NCI-H1092 treated with DMSO at 0.1 percent for 48 hours (cell line): ENCODE measurements at places on chromosomes 2 and 18.

DNA sequence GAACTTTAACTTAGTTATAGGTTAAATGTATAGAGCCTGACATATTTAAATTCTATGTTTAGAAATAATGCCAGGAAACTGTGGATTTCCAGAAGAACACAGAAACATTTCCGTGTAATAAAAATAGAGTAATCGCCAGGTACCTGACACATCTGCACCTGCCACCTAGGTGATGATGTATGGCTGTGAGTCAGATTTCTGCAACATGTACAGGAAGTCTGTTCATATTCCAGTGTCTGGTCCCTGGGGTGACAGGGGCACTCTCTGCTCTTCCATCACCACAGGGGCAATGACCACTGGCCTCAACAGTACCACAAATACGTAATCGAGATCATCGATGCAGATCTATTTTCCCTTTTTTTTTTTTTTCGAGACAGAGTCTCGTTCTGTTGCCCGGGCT lies 101.1 kb upstream of the LPIN2 start:
- DNase-seq = no peak

- peak; percentile 69 for DNase-seq
Measured at GRCh38 chr2:229715895-229716507, 1.6 kb upstream of the DNER start.

DNA sequence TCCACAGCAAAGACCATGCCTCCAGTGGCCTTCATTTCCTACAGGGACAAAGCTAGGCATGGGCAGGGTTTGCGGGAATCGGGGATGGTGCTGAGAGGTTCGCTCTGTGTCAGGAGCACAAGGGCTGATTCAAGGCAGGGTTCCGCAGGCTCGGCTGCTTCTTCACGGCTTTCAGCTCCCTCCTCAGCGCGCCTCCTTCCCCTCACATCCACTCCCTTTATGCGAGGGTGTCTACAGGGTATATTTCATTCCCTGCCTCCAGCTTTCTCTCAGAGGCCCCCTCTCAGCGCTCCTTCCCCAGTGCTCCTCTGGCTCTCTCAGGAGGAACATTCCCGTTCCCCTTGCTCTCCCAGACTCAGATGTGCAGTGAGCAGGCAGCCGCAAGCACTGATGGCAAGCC lies 78.7 kb upstream of the ASB18 start:
- DNase-seq = no peak

GRCh38 chr2:7974936-7975335 lies 706.9 kb upstream of the ID2 start:
- DNase-seq = no peak

GRCh38 chr18:67995769-67996168 lies 479.2 kb upstream of the DSEL start:
- DNase-seq = no peak

DNA sequence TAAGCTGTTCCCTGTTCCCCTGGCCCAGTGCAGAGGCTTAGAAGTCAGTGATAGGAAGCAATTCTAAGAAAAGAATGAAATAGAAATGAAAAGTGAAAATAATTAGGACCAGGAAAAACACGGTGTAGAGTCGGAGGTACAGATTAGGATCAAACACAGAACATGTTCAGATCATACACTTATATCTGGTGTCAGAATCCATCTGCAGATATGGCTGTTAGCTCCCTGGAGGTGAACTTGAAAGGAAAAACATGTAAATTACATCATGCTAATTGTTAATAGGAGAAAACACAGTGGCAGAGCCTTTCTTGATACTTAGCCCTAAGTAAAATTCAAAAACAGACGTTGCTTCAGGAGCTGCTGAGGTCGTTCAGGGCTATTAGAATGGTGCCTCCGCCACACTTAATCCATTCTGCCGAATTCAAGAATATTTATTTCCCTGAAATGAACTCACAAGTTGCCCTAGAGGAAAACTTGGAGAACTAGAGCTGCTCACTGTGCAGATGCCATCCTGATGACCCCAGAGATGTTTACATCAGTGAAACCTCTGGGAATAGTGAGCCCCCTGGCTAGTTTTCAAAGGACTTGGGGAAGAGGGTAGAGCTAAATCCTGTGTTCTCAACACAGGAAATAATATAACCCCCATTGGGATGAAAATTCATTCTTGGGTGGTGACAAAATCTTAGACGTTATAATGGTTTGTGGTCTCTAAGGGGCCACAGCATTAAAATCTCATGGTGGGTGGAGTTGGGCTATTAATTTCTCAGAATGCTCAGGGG lies 27.5 kb downstream of the LPIN1 start:
- DNase-seq = no peak
